ENCODE measurements at places on chromosomes 5 and 9.

GRCh38 chr9:117160254-117160653, 254.6 kb downstream of the ASTN2 start:
- no peak for DNase-seq

DNA sequence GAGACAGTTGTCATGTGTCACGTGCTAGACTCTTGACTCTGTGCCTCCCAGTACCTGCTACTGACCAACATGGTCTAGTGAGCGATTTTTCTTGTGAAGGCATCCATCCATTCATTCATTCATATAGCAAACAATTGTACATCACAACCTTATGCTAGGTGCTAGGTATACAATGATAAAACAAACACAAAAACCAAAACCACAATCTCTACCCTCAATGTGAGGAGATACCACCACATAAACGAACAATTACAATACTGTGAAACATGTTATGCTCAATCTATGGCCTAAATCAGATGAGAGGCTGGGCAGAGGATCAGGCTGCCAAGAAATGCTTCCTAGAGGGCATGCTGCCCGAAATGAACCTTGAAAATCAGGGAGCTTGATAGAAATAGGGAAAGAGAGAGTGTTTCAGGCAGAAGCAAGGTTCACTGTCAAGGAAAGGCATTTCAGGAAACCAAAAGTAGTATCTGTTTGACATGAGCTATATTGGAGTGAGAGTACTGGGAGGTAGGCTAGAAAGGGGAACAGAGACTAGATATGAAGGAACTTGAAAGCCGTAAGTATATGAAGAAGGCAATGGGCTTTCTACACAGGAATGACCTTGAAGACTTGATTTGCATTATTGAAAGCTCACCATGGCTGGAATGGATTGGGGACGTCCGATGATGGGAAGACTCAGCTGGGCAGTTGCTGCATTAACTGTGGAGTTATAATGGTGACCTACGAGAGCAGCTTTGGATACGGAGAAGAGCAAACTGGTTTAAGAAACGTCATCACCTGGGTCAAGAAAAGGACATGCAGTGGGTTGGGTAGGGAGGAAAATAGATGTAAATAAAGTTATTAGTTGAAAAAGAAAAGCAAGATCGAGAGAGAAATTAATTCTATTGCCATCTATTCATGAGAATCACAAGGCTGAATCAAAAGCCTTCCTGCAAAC, 90.1 kb downstream of the THBS4 start:
- no peak for DNase-seq

DNA sequence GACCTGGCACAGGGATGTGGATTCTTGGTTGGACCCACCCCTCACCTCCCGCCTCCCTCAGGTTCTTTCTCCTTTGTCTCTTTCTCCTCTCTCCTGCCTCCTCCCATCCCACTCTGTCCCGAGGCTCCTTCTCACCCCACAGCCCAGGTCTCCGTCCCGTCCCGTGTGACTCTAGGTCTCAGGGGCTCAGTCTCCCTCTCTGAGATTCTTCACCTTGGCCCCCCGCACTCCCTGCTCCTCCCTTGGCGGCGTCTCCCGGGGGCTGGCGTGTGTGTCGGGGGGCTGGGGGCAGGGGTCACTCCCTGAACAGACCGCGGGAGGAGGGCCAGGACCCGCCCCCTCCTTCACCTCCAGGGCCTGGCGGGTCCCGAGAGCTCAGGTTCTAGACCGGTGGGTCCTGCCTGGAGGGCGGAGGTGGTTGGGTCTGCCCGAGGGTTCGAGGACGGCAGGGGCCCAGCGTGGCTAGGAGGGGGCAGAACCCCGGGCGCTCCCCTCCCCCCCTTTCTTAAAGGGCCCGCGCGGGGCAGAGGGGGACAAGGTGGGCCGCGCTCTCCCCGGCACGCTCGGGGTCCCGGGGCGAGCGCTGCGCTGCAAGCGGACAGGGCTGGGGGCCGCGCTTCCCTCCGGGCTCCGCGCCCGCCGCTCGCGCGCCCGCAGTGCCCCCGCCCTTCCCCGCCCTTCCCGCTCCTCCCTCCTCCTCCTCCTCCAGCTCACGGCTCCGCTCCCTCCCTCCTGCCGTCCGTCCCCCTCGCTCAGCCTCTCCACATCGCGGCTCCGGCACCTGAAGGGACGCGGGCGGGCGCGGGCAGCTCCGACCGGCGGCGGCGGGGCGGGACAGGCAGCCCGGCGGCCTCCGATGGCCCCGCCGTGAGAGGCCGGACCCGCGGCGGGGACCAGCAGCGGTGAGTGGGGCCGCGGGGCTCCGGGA, at the start of gene PSD2:
TSS of gene PSD2 (plus strand) at position 735 of the 928 bp plus-strand sequence. CDS start 13,633 bp downstream, outside the sequence.
- DNase-seq: no peak

DNA sequence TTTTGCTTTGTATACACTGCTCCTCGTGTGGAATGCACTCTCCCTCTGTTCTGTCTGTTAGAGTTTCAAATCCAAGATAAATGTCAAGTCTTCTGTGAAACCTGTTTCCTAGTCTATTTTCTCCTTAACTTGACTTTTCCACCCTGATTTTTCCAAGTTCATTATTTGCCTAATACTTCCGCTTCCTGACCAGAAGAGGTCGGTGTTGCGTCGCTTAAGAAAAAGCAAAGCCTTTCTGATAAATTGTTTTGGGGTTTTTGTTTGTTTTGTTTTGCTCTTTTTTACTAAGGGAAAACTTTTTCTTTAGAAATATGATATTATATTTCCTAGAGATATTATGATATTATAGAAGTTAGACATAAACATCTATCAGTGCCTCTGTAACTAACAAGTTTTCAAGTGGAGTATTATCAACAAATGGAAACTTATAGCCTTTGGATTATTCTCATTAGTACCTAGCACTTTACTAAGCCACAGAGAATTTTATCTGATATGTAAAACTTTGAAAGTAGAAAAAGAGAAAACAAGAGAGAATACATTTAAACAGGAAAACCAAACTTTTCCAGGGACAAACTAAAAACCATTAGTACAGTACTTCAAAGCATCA, 55.8 kb downstream of the PHAX start:
- DNase-seq: no peak

GRCh38 chr5:42569325-42569724, 146.1 kb downstream of the GHR start:
- no peak for DNase-seq

DNA sequence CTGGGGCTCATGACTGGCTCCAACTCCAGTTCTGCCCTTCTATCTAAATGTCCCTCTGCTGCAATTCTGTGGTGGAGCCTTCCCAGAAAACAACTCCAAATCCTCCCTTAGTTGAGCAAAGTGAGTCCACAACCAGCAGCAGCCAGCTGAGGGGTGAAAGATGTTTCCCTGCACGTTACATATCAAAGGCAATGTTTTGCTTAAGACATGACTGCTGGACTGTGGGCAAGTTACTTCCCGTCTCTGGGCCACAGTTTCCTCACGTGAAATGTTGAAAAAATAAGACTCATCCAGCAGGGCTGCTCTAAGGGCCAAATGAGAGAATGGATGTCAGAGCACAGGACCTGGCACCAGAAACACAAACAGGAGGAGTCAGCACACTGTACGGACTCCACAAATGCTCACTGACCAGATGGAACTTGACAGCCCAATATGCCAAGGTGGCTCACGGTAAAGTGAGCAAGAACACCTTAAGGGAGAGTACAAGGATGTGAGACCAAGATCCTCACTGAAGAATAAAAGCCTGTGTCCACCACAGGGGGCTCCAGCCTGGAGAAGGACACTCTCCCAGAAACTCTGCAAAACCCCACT, 138.4 kb upstream of the ABCA1 start:
- no peak for DNase-seq

DNA sequence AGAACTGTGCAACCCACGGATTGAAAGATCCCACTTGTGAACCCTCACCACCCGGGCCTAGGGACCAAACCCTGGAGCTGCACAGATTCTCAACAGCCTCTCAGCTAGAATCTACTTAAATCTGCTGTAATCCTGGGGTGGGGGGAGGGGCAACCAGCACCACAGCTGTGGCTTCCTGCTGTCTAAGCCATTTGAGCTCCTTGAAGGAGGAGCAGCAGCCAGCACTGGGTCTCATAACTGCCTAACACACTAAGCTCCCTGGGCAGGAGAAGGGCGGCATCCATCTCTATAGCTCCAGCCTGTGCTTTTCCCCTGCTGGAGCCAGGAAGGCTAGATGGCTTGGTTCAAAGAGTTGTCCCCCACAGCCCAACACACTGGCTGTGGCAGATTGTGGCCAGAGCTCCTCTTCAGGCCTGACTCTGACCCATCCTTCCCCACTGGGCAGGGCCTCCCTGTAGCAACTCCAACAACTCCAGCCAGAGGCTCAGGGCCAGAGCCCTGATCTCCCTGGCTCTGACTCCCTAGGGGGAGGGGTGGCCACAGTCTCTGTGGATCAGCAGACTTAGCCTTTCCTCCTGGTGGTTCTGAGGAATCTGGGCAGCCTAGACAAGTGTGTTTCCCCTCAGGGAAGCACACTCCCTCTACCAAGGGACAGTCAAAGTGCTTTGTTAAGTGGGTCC, 72.0 kb upstream of the C9orf72 start:
- DNase-seq: no peak

- no peak for DNase-seq
Observed at GRCh38 chr9:112554516-112554915, 67.9 kb downstream of the KIAA1958 start.

- no peak for DNase-seq
Observed at GRCh38 chr9:81489046-81489445, 200.3 kb downstream of the TLE1 start.

- no peak for DNase-seq
Observed at GRCh38 chr5:134394932-134395331, 16.7 kb downstream of the CDKN2AIPNL start.

DNA sequence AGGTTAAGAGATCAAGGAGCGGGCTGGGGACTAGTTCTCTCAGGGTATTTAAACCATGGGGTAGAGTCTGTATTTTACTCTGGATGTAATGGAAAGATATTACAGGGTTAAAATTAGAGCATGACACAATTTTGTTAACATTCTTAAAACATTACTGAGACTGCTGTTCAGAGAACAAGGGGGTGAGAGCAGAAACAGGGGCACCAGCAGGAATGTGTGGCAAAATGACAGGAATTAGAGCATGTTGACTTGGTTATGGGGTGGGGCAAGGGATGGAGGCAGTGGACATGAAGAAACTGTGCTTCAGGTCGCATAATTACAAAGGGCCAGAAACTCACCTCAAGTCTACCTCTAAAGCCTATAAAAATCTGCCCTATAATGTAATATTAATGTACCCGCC, 75.0 kb downstream of the TMEM232 start:
- no peak for DNase-seq

- no peak for DNase-seq
Observed at GRCh38 chr5:178392931-178393394, 160.4 kb upstream of the PHYKPL start.

DNA sequence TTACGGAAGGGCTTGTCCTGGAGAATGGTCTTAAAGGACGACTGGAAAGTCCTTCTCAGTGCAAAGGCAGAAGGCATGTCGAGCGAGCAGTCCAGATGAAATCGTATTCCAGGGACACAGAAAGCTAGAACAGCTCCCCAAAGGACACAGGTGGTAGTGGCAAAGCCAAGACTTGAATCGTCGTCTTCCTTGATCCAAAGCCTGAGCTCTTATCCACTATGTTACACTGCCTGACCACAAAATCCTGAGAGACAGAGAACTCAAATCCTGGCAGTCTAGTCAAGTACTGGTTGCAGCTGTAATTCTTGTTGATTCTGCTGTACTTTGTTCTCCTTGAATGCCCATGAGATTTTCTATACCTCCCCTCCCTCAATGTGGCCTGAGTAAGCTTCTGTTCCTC, 198.7 kb downstream of the TARS1 start:
- DNase-seq: no peak

DNA sequence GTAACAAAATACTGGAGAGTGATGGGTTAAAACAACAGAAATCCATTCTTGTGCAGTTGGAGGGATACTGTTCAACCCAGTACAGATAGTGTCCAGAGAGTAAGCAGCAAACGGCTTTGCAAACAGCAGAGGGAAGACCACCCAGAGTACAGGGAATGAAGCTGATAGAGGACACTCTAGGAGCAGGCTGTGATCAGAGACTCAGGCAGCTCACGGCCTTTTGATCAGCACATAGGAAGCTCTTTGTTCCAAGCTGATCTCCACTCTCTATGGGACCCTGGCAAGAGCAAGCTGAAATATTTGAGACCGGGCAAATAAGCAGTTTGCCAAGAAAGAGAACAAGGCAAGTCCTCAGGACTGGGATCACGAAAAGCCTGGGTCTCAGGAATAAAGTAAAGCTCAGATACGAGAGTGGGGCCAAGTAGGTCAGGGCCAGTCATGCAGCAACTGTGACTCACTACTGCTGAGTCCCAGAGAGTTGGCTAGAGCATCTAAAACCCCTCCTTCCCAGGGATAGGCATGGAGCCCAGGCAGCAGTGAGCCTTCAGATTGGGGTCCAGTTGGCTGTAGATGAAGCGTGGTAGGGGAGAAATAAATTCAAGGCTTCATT, 52.4 kb downstream of the MELK start:
- no peak for DNase-seq

GRCh38 chr9:88954066-88954465, 37.2 kb upstream of the S1PR3 start:
- DNase-seq: no peak

GRCh38 chr5:128424646-128425045, 113.4 kb downstream of the FBN2 start:
- DNase-seq: no peak

GRCh38 chr5:157167214-157167621, 1.2 kb upstream of the GARIN3 start:
- DNase-seq: no peak

DNA sequence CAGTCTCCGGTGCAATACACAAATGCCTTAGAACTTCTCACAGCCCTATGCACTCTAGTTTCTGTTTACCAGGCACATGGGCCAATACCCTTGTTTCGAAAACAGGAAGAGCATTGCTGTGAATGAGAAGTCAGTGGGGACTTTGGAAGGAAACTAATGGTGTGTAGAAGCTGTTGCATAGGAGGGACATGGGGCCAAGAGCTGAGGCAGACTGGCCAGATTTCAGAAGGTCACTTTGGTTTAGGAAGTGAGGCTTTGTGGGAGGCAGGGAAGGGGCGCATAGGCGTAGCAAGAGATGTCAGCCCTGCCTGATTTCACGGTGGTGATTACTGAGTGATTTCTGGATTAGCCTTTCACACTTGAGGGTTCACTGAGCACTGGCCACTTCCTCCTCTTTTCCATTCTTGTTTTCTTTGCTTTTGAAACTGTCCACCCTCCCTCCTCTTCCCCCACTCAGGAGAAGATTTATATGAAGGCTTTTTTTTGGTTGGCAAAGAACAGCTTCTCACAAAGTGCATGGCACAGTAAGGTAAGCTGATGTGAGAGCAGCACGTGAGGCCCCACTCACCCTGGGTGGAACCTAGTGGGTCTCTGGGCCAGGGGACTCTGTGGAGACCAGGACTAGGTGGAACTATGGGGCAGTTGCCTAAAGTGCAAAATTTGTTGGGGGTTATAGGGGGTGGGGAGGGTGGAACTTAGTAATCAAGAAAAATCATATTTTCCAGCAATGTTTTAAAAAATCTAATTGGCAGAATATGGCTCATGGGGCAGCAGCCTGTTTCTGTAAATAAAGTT, 6.1 kb upstream of the TMEM252 start:
- no peak for DNase-seq

GRCh38 chr9:113399646-113400200, 1.4 kb downstream of the ALAD start:
- DNase-seq: no peak

GRCh38 chr5:74384851-74385250, 255.7 kb downstream of the ENC1 start:
- DNase-seq: no peak

- DNase-seq: no peak
Observed at GRCh38 chr5:150340614-150341255, 16.8 kb upstream of the TCOF1 start.
